BE2C (cell line): ENCODE measurements at places on chromosomes 12 and 14.

- peak; percentile 79 for DNase-seq
Measured at GRCh38 chr12:77925536-77926108, 94.9 kb downstream of the NAV3 start.

- DNase-seq, result no peak
Measured at GRCh38 chr14:99412117-99413061, 68.3 kb downstream of the SETD3 start.

DNA sequence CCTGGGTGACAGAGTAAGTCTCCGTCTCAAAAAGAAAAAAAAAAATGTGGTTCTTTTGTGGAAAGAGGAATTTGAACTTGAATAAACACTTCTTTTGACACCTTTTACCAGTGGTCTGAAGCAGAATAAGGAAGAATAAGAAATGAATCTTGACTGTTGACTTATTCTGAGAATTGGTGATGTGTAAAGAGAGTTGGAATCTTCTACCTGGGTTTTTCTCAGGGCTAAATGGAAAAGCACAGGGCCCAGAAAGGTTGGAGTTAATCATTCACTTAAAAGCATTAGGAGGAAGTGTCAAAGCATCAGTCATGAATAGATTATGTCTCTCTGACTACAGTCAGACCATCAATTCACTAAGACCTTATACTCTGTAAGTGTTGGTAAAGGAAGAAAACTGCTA is 13.9 kb downstream of the PNMA1 start:
- no peak for DNase-seq

DNA sequence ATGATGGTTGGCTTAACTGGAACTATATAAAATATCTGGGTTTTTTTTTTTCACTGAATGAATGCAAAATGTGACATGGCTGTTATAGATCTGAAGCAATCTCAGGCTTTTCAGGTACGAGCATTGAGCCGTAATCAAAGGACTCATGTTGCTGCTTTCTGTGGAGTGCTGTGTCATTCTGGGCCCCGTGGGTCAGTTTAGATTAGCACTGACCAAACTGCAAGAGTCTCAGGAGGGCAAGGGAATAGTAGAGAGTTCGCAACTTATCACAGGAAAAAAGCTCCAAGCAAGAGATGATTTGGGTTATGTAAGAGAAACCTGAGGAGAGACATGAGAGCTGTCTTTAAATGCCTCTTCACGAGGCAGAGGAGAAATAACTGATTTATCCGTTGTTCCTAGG is 59.1 kb downstream of the UBR7 start:
- no peak for DNase-seq

- DNase-seq, result no peak
Measured at GRCh38 chr14:71563492-71564153, 368.6 kb upstream of the RGS6 start.
